Thymus (tissue), 14 donors: ENCODE measurements at places on chromosomes 3 and 15. TPM values are rescaled to one million over a fixed set of nuclear protein-coding genes. Genes with fewer than 3 reads are reported as not detected.

DNA sequence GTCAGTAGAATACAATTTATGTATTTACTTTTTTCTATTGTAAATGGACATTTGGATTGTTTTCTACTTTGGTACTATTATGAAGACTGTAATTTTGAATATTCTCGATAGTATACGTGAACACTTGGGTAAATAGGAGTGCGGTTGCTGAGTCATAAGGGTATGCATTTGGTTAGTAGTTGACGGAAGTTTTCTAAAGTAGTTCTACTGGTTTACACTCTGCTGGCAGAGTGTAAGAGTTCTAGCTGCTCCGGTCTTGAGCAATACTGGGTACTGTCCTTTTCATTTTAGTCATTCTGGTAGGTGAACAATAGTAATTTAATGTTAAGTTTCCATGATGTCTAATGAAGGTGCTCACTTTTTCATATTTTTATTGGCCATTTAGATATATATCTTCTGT is 70.0 kb downstream of the MEF2A start:
- DNase-seq: no peak
- no peak overlapping the region for H3K4me3 ChIP-seq
- peaks cover 10% of the 10 kb centered on the region for H3K36me3 ChIP-seq
- H3K27ac ChIP-seq: no peak overlapping the region
- H3K27me3 ChIP-seq: no peaks in the 10 kb centered on the region

GRCh38 chr3:142595581-142595950 is 627 bp upstream of the PLS1 start:
- peak overlapping the region; percentile 52 for H3K27ac ChIP-seq
- peak overlapping the region; percentile 98 for H3K4me3 ChIP-seq
- peaks cover 4% of the 10 kb centered on the region for H3K4me1 ChIP-seq
- no peak for DNase-seq

The LRIG1 gene
- total RNA-seq: 8.8 TPM

GRCh38 chr3:69339760-69340159 is 46.1 kb downstream of the FRMD4B start:
- no peak overlapping the region for H3K4me3 ChIP-seq
- no peaks in the 10 kb centered on the region for H3K4me1 ChIP-seq
- no peak for DNase-seq
- H3K27me3 ChIP-seq: no peaks in the 10 kb centered on the region
- H3K36me3 ChIP-seq: no peaks in the 10 kb centered on the region

DNA sequence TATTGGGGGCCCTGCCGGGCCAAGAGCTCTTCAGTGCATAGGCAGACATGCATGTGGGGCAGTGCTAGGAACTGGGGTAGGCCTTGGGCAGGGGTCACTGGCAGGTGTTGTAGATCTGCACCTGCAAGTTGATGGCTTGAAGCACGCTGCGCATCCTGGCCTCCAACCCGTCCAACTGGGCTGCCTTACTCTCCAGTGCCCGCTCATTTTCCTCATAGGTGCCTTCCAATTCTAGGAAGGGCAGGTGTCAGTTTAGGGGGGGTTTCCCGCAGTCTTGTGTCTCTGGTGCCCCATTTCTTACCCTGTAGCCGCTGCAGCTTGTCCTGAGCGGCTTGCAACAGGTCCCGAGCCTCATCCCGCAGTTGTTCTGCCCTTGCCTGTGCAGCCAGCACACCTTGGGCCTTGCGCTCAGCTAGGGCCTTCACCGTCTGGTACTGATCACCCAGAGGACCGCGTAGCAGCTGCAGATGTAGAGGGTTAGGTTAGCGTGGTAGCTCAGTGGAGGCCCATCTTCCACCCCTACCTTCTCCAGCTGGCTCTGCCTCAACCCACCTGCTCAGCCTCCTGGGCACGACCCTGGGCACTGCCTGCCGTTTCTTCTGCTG is 611 bp upstream of the USP19 start:
- peaks cover 30% of the 10 kb centered on the region for H3K36me3 ChIP-seq
- peak overlapping the region; percentile 96 for H3K27ac ChIP-seq
- H3K4me3 ChIP-seq: peak overlapping the region; percentile 98
- H3K27me3 ChIP-seq: no peaks in the 10 kb centered on the region
